ENCODE measurements at places on chromosomes 4 and X. TPM values are rescaled to one million over a fixed set of nuclear protein-coding genes. Genes with fewer than 3 reads are reported as not detected.

Gene HTR2C
- not detected for total RNA-seq

Gene APELA
- total RNA-seq, result not detected

Gene ARFIP1
- total RNA-seq, result 14.3 TPM

Gene FGA
- total RNA-seq, result not detected

Gene PHEX
- total RNA-seq, result 0.91 TPM

Gene STK32B
- 0.12 TPM for total RNA-seq

Gene MSANTD1
- 1.5 TPM for total RNA-seq

Gene NCAPG
- total RNA-seq, result 0.35 TPM

Gene RASL11B
- not detected for total RNA-seq

Gene PAGE1
- not detected for total RNA-seq

GRCh38 chr4:114729068-114729738 is 130.6 kb downstream of the UGT8 start:
- no peak for DNase-seq

GRCh38 chr4:152209772-152210493 is 326.0 kb downstream of the FBXW7 start:
- DNase-seq, result no peak

- DNase-seq, result no peak
These were observed 169.2 kb upstream of the TBC1D9 start for GRCh38 chr4:140925417-140925816.

- DNase-seq, result no peak
These were observed 370.6 kb downstream of the MAGEB5 start for GRCh38 chrX:26586570-26586969.

- no peak for DNase-seq
These were observed 455.4 kb downstream of the IL15 start for GRCh38 chr4:142091691-142092182.

- DNase-seq, result no peak
These were observed 43.0 kb upstream of the HMX1 start for GRCh38 chr4:8914461-8915171.

GRCh38 chr4:11467931-11468330 is 39.2 kb upstream of the HS3ST1 start:
- DNase-seq, result no peak

DNA sequence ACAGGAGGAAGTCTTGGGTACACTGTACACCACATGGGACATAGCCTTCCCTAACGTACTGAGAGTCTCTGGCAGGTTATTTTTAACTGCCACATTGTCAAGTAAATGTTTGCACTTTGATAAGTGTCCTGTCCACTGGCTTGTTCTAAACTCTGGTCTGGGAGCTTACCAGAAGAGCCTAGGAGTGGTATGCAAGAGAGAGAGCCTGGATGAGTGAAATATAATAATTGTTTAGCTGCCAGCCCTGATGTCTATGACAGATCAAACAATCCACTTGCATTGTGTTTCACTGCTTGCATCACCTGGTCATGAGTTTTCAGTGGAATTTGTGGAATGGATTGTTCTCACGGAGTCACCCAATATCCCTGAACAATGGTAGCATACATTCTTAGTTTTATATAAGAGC is 91.6 kb downstream of the SHROOM3 start:
- no peak for DNase-seq

DNA sequence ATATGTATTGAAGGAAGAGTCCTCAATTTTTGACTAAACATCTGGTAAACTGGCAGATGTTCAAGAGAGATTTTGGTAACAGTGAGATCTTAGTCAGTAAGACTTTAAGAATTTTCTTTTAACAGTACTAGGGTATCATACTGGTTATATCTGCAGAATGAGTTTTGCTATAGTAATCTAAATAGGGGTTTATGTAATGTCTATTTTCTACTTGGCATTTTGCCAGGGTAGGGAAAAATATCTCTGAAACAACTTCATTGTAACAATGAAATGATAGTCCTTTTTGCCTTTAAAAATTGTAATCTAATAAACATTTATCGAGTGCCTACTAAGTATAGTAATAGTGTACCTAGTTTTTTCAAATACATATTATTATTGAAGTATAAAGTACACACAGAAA is 32.1 kb downstream of the XK start:
- DNase-seq, result no peak

GRCh38 chr4:118369231-118369630 is 16.4 kb upstream of the PRSS12 start:
- no peak for DNase-seq

- no peak for DNase-seq
These were observed 52.1 kb downstream of the LEF1 start for GRCh38 chr4:108116423-108117168.

GRCh38 chrX:12978205-12979025 is 3.5 kb downstream of the TMSB4X start:
- peak; percentile 45 for DNase-seq

DNA sequence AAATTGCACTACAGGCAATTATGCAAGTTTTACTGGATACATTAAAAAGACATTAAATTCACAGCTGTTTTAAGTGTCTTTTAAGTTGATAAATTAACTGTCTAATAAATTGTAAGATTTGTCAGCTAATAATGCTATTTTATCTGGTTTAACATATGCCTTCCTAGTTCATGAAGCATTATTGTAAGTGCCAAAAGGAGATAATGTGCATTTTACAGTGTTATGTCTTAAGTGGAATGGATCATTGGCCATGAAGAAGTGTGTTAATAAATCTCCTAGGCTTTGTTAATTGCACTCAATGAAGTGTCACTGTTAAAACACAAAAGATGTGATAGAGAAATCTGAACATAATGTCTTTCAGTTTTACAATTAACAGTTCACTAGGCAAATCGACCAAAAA is 784.3 kb upstream of the POU3F4 start:
- DNase-seq, result no peak

DNA sequence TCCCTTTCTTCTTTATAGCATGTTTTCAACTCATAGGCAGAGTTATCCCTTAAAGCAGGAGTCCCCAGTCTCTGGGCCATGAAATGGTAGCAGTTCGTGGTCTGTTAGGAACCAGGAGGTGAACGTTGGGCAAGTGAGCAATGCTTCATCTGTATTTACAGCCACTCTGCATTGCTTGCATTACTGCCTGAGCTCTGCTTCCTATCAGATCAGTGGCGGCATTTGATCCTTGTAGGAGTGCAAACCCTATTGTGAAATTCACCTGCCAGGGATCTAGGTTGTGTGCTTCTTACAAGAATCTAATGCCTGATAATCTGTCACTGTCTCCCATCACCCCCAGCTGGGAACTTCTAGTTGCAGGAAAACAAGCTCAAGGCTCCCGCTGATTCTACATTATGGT is 39.8 kb downstream of the DTHD1 start:
- no peak for DNase-seq

GRCh38 chr4:16717266-16717970 is 181.0 kb downstream of the LDB2 start:
- DNase-seq, result no peak

GRCh38 chrX:320126-320783 is 1.7 kb upstream of the GTPBP6 start:
- DNase-seq, result no peak

- DNase-seq, result no peak
These were observed 175.8 kb downstream of the PPP1R2C start for GRCh38 chrX:42602136-42602535.

- no peak for DNase-seq
These were observed 5.4 kb upstream of the ACE2 start for GRCh38 chrX:15606136-15606535.

DNA sequence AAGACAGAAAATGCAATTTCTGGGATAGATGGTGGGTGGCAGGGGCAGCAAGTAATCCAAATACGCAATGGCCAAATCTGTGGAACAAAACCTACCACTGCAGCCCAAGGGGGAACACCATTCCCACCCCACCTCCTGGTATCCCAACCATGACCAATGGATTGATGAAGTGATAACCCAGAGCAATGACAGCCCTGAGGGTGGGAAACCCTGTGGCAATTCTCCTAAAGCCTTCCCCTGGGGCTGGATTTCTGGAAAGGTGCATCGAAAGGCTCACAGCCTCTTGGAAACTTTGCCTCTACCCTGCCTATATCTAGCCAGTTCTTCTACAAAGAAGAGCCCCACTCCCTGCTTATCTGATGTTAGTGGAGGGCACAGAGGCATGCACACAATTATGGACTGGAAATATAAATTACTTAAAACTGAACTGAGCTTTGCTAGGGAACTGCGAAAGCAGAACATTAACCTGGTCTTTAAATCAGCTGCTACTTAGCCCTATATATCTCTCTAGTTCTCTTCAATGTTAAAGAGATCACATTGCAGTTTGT is 59.9 kb upstream of the TXK start:
- DNase-seq, result no peak

- no peak for DNase-seq
These were observed at the start of gene TCEAL3 for GRCh38 chrX:103607364-103608305. Gene TCEAL3 (plus strand): TSS chrX:103607963. CDS start chrX:103609065, 1,102 bp downstream.

- DNase-seq, result no peak
These were observed 58.0 kb upstream of the FRMPD4 start for GRCh38 chrX:12080265-12080664.

DNA sequence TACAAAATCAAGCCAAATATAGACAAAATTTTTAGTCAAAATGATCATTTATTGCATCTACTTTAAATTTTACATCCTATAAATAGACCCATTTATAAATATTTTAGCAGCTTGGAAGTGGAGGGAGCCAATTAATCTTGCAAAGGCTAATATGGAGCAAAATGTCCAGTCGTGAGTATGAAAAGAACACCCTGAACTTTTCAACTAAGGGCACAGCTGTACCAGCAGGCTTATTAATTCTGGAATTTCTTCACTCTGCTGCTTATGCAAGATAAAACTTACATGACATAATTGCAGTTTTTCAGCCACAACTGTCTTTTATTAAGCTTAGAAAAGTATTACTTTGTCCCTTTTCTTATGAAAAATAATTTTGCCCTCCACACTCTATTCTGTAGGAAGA is 22.9 kb upstream of the USP53 start:
- no peak for DNase-seq

DNA sequence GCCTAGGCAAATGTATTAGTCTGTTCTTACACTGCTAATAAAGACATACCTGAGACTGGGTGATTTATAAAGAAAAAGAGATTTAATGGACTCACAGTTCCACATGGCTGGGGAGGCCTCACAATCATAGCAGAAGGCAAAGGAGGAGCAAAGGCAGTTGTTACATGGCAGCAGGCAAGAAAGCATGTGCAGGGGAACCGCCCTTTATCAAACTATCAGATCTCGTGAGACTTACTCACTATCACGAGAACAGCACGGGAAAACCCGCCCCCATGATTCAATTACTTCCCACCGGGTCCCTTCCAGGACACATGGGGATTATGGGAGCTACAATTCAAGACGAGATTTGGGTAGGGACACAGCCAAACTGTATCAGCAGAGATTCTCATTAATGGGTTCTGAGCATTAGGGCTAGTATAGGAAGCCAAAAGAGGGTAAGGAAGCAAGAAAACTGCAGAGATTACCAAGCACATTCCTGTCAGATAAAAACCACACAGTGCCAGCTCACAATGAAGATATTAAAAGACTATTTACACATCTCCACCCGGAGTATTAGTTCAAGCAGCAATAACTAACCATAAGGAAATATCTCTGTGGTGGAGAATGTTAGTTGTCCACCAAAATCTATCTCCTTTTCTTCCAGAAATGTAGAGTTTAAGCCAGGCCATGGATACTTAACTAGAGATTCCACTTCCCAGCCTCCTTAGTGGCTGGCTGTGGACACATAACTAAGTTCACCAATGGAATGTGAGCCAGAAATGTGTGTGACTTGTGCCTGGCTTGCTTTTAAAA is 61.2 kb upstream of the HOPX start:
- no peak for DNase-seq

DNA sequence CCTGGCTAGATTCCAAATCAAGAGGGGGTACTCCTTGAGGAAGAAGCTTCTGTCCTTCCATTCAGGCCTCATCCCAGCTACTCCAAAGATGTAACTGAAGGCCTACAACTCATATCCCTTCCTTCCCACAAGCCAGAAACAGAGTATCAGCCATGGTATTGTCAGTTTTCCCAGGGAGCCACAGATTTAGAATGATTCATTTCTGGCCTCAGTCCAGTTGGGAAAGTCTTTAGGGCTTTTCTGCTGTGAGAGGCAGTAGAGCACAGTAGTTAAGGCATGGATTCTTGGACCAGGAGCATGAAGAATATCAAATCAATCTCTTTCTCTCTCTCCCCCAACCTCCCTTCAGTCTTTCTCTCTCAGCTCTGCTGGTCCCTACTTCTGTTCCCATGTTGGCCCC is 505.0 kb downstream of the BCOR start:
- no peak for DNase-seq

GRCh38 chrX:27915617-27916016 is 65.6 kb downstream of the DCAF8L1 start:
- no peak for DNase-seq

DNA sequence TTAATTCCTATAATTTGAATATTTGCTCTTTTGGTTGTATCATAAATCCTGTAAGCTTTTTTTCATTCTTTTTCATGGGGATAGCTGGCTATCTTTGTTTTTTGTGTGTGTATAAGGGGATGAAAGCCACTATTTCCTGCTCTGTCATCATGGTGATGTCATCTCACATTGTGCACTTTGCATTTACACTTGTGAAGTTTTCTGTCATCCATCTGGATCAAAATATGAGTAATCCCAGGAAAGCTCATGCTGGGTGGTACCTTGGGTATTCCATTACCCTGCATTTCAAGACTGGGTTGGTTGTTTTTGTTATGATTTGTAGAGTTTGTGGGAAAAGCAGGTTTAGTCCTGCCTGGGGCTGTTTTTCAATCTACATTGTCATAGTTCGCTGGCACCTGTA is 367.3 kb downstream of the CHIC1 start:
- DNase-seq, result no peak

DNA sequence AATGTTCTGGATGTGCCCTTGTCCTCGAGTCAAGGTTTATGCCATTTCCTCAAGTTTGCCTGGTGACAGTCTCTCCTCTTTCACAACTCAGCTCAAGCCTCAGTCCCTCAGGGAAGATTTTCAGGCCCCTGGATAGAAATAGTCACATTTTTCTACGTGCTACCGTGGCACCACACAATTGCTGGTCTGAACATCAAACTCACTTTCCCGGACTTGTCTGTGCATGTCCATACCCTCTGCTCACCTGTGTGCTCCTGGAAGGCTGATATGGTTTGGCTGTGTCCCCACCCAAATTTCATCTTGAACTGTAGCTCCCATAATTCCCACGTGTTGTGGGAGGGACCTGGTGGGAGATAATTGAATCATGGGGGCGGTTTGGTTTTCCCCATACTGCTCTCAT is 129.7 kb downstream of the HS3ST1 start:
- no peak for DNase-seq

- no peak for DNase-seq
These were observed 62.6 kb downstream of the SORCS2 start for GRCh38 chr4:7254736-7255487.

GRCh38 chr4:64399313-64400109 is 9.7 kb downstream of the TECRL start:
- no peak for DNase-seq

- no peak for DNase-seq
These were observed 4.0 kb downstream of the DCLK2 start for GRCh38 chr4:150082241-150082640.

DNA sequence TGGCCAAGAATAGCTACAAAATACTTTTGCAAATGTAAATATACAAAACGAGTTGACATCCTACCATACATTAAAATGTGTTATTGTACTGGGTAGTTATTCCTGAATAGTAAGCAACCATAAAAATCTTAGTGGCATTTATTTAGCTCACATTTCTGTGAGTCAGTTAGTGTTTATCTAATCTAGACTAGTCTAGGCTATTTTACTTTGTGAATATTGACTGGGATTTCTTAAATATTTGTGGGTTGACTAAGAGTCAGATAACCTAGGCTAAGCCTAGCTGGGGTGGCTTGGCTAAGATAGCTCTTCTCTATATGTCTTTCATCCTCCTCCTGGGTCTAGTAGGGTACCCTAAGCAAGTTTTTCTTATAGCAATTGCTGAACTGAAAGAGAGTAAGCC is 543.8 kb upstream of the DIAPH2 start:
- DNase-seq, result no peak

- DNase-seq, result no peak
These were observed 17.5 kb downstream of the IL13RA2 start for GRCh38 chrX:114999906-115000305.
